ENCODE measurements at places on chromosomes 4 and X.

- DNase-seq, result no peak
These were observed 355.1 kb upstream of the CLNK start for GRCh38 chr4:11039634-11040131.

- no peak for DNase-seq
These were observed 241.6 kb upstream of the ETNPPL start for GRCh38 chr4:109004418-109004817.

DNA sequence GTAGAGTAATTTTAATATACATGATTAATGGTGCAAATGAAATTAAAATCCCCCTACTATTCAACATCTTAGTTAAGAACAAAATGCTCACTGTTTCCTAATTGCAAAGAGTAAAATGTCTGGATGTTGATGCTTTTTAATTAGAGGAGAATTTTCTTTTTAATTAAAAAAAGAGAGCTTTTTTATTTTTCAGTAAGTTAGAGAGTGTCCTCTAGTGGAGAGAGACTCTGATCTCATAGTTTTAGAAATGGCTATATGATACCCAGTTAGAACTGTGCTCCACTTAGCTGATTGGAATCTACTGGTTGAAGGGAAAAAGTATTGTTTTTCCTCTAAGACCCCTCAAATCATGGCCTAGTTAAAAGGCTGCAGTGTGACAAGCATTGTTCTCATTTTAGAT is 312.0 kb upstream of the MAGEB2 start:
- no peak for DNase-seq

DNA sequence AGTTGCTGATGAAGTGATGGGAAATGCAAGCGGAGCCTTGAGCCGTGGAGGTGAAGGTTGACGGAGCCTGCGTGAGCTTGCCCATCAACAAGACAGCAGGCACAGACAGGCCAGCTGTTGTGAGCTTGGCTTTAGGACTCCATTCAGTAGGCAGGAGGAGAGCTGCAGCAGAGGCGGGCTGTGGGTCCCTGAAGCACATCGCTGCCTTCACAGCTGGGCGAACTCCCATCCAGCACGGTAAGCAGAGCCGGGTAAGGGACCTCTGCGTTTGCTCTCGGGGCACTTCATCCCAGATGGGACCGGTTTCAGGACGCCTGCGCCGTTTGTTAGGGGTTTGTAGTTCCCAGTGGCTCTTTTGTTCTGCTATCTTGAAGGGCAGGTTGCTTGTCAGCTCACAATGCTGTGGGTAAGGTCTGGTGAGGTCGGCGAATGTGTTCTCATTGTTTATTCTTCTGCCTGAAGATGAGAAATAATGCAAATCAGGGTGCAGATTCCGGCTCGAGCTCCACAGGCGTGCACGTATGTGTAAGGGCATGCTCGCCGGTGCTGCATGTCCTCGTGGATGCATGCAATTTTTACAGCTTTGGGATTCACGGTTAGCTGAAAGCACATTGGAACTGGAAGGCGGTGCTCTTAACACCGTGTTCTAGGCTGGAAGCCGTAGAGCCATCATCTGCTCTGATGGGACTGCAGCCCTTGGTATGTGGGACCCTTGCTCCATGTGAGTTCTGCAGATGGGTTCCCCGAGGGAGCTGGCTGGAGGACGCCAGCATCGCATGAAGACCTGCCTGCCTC is 54.6 kb upstream of the CLDN34 start:
- no peak for DNase-seq
